HEK293T (cell line): ENCODE measurements at places on chromosomes 2 and 18.

- no peak for DNase-seq
These were observed 310.8 kb upstream of the MAP2 start for GRCh38 chr2:209113026-209113425.

- DNase-seq = peak; percentile 8
These were observed 456.3 kb downstream of the DLGAP1 start for GRCh38 chr18:3998698-3999333.

DNA sequence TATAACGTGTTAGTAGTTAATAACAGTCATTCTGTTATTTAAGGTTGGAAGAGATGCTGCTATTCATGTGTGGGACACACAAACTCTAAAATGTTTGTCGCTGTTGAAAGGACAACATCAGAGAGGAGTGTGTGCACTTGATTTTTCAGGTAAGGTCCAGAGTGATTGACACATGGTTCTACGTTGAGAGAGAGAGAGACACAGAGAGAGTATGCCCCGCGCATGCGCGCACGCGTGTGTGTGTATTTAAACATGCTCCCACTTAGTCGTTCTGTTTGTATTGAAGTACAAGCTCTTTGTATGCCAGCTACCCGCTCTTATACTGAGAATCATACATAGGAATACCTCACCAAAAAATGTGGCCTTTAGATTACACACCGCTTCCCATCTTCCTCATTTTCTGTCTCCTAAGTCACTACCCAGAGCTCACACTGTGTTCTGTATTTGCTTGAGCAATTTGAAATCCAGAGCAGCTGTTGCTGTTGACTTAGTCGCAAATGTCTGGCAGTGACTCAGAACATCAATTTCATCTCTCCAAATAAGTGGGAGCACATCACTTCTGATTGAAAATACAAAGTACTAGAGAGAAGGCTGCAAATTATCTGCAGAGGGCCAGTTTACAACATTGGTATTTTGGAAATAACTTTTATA, 148.1 kb downstream of the EML6 start:
- no peak for DNase-seq

DNA sequence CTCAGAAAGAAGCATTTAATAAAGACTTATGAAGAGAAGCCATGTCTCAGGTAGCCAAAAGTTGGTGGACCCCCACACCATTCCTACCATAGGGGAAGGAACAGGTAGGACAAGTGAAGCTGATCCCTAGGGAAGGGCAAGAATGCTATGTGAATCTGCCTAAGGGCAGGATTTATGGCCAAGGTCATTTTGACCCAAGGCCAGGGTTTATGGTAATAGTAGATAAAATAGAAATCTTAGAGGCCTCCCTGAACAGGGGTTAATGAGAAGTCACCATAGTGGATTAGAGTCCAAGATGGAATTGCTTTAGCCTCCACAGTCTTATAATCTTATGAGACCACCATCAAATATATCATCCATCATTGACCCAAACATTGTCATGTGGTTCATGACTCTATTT, 26.0 kb upstream of the UBE2F start:
- no peak for DNase-seq

DNA sequence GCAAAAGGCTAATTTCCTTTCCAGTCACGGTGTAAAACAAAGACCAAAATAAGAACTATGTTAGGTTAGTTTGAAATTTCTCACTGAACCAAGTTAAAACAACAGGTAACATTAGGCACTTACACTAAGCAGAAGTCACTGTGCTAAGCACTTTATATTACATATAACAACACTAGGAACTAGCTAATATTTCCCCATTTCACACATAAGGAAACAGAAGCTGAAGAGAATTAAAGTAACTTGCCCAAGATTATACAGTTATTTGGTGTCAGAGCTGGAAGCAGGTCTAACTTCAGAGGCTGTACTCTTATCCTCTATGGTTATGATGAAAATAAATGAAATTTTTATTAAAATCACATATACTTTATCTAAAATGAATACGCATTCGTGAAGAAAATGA, 5.9 kb downstream of the ITSN2 start:
- DNase-seq = no peak

DNA sequence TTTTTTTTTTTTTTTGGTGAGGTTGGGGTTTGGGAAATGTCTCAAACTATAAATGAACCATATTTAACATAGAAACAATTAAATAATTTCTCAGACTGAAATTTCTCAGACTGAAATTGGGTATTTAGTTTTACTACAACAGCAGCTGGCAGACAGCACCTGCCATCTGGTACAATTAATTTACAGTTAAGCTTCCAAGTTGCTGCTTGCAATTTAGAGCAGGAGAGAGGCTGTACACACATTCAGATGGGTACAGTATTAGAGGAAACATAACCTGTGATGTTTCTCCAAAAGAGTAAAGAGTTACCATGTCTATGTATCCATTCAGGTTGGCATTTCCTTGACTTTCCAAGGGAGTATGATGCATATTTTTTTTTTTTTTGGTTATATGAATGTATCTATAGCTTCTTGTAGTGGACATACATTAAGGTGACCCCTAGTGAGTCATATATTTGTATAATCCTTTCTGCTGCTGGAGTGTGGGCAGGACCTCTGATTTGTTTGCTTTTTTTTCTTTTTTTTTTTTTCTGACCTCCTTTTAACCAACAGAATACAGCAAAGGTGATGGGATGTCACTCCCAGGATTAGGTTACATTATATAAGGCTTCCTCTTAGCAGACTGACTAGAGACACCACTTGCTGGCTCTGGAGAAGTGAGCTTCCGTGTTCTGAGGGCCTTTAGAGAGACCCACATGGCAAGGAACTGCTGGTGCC, 201.7 kb downstream of the PTH2R start:
- no peak for DNase-seq

- no peak for DNase-seq
These were observed 6.1 kb downstream of the AFF3 start for GRCh38 chr2:100136310-100136709.

DNA sequence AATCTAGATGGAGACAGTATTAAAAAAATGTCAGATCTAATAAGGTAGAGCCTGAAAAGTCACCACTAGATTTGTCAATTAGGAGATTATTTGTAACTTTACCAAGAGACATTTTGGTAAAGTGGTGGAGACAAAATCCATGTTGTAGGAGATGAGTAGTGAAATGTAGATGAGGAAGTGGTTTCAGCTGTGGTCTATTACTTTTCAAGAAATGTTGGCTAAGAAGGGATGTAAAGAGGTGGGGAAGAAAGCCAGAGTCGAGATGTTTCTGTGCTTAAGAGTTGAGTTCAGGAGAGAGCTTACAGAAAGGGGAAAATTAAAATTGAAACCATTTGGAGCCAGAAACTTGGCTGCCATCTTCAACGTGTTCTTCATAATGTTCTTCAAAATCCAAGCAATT, 22.2 kb downstream of the ACVR2A start:
- no peak for DNase-seq

DNA sequence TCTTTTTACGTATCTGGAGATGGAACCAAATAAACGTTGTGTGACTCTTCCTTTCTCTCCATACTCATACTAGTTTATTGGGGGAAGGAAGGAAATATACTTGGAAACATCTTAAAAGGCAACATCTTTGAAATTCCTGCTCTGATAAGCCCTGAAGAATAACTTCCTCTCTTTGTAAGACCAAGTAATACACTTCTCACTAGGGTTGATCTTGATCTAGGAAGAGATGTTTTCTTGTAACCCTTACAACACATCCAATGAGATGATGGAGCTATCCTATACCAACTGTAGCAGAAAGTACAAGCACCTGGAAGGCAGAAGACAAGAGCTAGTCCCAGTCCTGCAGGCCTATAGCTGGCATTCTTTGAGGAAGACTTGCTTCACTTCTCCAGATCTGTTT, 2.0 kb downstream of the ANKRD44 start:
- no peak for DNase-seq

GRCh38 chr2:241105641-241106040, 3.6 kb upstream of the MTERF4 start:
- DNase-seq = no peak

DNA sequence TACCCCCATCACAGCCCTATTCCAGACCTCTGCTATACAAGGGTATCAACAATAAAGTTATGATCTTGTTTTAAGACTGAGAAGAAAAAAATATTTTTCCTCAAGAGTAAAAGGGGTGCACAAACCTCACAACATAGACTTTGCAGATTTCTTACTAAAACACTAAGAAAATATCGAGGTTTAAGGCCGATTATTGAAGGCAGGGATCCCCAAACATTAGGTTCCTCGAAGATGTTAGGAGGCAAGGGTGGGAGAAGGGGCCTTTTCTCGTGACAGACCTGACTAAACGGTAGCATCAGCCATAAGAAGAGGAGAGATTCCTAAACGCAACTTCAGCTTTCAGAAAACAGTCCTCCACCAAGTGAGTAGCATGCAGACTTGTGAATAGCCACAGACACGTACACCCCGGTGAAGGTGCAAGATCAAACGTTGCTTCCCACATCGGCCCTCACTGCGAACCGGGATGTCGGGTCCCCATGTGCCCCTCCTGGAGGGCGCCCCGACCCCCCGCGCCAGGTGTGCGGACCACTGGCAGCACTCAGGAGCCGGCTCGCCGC, 678 bp downstream of the PIAS2 start:
- no peak for DNase-seq

GRCh38 chr2:215828528-215829184, 184.7 kb downstream of the MREG start:
- DNase-seq = peak; percentile 67

GRCh38 chr18:38545071-38545470, 979.5 kb upstream of the CELF4 start:
- DNase-seq = peak; percentile 52

- DNase-seq = no peak
These were observed 186.2 kb downstream of the STK39 start for GRCh38 chr2:168060986-168061750.

DNA sequence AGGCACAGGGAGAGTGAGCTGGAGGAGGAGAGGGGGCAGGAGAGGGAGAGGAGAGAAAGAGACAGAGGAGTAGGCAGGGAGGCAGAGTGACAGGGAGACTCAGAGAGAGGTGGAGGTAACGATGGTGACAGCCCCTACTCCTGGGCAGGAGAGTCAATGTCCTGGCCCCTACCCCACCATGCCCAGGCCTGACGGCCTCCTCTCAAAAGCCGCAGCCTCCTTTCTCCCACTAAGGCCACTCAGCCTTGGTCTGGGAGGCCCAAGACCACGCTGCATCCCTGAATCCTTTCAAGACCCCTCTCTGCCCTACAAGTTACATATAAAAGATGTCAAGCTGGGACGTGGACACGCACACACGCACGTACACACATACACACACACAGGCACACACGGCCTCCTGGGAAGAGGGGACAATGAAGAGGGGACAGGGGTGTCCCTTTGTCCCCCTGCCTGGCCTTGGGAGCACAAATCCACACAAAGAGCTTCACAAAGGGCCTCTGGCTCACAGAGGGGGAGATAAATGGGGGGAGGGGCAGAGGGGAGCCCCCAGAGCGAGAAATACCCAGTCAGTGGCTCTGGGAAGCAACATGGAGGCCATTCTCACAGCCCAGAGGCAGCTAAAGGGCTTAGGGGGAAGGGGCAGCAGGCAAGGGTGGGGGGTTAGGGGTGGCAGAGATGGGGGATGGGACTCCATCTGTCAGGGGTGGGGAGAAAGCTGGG, 19.5 kb upstream of the TNS1 start:
- no peak for DNase-seq

DNA sequence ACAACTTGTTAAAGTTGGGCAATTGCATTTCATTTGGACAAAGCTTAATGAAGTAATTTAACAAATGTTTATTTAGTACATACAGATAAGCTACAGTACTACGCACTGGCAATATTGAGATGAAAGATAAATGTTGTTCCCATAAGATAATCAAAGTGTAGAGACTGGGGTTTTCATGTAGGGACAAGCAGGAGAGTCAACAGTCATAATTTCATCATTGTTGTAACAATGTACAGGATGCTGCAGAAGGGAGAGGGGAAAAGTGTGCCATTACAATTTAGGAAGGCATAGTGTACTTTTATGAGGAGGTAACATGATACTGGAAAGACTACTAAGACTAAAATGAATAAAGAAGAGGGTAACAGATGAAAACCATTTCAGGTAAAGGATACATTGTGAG, 441.6 kb downstream of the ERBB4 start:
- DNase-seq = no peak

DNA sequence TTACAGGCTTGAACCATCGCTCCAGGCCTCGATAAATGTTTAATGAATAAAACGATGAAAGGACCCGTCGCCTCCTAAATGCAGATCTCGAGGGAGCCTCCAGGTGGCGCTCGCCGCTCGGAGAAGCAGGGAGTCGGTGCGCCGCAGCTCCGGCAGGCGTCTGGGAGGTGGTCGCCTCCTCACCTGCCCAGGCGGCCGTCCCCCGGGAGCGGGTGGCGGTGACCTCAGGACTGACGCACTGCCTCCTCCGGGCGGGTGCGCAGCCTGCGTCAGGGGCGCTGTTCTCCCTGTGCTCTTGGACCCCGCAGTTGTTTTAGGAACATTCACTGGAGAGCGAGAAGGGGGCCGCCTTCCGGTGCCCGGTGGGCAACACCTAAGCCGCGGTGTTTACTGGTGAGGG, 38.6 kb upstream of the POLE4 start:
- DNase-seq = peak; percentile 86

GRCh38 chr2:47429795-47430194, 26.8 kb downstream of the MSH2 start:
- DNase-seq = no peak

DNA sequence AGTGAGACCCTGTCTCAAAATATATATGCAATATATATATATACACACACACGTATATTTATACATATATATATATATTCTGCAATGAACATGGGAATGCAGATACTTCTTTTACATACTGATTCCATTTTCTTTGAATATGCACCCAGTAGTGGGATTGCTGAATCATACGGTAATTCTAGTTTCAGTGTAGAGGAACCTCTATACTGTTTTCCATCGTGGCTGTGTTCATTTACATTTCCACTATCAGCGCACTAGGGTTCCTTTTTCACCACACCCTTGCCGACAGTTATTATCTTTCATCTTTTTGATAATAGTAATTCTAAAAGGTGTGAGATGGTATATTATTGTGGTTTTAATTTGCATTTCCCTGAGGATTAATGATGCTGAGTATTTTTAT, 52.3 kb upstream of the SLC39A10 start:
- no peak for DNase-seq

DNA sequence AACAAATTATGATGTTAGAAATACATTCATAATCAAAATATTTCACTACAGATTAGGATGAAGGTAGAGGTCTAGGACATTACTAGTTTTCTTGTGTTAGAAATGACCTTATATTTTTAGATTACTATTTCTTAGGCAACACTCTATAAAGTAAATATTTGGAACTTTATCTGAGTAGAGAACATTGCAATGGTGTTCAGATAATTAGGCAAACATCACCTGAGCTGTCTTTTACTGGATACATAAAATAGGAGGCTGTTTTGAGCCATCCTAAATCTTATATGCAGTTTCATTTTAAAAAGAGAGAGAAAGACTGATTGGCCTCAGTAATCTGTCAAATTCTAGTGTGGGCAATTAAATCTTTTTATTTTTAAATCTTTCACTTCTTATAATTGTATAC, 304.6 kb downstream of the ARHGAP15 start:
- DNase-seq = no peak

DNA sequence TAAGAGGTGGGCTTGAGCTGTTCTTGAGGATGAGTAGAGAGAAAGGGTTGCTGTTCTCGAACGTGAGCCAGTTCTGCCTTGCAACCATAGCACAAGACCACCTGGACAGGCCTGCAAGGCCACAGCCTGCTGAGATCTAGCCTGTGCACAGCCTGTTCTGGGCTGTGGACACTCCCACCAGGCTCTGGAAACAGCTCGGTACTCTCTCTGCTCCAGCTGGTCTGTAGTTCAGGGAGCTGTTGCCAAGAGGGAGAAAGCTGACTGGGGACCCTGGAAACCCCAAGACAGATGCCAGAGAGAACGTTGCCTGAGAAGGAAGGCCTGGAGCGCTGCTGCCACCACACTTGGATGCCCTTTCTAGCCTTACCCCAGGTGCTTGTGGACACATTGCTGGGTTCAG, 69.8 kb downstream of the CTIF start:
- DNase-seq = no peak
